ENCODE measurements at places on chromosomes 2 and 18.
A peak's percentile ranks its signal among the peaks of the same experiment; 100 is the strongest.

DNA sequence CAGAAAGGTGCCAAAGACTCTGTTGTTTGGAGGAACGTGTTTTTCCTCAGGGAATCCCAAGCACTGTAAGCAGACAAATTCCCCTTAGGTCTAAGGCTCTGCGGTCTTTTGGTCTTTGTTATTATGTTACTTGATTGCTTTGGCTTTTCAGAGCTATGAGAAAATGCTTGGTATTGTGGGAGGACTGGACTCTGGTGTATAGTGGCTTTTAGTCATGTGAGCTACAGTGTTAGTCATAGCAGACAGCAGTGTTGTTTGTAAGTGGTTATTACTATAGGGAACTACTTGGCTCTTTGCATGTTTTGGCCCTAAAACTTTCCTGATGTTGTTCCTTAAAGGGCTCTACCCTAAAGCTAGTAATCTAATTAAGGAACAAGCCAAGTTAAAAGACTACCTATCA is 956.2 kb upstream of the LRATD1 start:
- DNase-seq: peak; percentile 61

GRCh38 chr2:150698016-150698661 is 210.7 kb upstream of the RND3 start:
- peak; percentile 54 for DNase-seq

- peak; percentile 86 for DNase-seq
These were observed 4.3 kb downstream of the MYL12A start for GRCh38 chr18:3251963-3252277.

- no peak for DNase-seq
These were observed 153.3 kb upstream of the KYNU start for GRCh38 chr2:142724186-142724585.

DNA sequence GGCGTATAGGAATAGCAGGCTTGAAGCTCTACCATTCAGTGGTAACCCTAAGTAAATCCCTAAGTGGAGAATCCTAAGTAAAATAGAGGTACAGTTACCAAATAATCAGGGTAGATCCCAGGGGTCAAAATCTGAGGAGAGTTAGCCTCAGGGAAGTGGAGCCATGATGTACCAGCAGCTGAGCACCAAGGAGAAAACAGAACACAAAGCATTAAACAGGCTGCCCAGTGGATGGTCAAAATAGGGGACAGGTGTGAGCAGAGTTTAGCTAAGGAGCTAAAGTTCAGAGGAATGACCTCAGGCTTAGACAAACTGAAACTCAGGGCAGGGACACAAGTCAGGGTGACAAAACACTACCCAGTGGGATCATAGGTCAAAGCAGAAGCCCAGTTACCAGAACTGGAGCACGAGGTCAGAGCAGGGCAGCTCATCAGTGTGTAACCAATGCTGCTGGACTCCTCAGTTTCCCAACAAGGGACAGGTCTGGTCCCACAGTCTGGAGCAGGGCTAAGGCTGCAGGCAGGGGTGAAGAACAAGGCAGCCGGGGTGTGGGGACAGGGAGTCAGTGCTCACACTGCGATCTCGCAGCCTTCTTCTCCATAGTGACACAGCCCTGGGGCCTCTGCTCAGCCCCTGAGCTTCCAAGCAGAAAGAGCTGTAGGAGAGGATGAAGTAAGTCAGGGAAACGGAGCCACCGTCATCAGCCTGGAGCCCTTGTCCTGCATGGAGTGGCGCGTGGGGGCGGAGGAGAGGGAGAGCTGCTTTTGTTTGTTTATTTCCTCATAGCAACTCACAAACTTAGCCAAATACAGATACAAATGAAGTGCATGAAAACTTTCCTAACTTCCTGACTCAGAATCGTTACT is 264.0 kb downstream of the MREG start:
- no peak for DNase-seq

- DNase-seq: no peak
These were observed 147.5 kb upstream of the BCL2L11 start for GRCh38 chr2:110973262-110973661.

DNA sequence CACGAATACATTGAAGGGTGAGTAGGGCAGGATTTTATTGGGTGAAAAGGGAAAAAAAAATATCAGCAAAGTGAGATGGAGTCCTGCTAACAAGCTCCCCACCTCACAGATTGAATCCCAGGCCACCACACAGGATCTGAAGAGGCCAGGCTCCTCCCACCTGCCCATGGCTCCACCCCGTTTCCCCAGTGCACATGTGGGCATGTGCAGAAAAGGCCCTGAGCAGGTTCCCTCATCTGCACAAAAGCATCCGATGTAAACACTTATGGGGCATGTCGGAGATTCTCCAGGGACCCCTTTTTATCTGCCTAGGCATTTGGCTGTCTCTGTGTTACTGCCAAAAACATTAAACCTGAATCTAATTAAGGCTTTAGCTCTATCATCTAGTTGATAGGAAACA is 35.2 kb downstream of the SKA1 start:
- no peak for DNase-seq

GRCh38 chr2:11969774-11970173 is 223.3 kb downstream of the LPIN1 start:
- DNase-seq: no peak

DNA sequence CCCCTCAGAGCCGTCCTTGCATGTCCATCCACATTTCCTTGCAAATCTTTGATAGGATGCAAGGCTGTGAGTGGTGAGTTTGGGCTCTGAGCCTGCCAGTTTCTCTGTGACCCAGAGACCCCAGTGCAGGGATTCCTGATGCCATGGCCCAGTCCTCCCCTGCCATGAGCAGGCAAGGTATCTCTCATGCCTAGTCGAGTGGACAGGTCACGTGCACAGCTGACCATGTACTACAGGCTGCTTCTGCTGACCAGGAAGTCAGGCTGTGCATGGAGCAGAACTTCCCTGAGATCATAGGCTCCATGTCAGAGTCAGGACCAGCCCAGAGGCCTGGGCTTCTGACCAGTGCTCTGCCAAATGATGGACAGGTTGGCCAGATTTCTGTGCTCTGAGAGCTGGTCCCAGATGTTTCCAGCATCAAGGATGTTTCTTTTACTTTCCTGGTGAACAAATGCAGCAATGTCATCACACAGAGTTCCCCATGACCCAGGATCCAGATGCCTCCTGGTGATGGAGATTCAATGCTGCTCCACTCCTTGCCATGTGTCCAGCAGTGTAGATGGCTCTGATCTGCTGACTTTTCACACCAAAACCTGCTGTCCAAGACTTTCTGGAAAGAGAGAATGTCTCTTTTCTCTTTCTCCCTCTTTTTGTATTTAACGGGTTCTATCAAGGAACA is 321.6 kb upstream of the HS6ST1 start:
- DNase-seq: no peak

GRCh38 chr2:231431606-231432005 is 32.7 kb downstream of the NCL start:
- DNase-seq: no peak

Measured in fibroblast of skin of back (primary cell).